ENCODE measurements at places on chromosomes 1 and 21. TPM values are rescaled to one million over a fixed set of nuclear protein-coding genes. Genes with fewer than 3 reads are reported as not detected.

DNA sequence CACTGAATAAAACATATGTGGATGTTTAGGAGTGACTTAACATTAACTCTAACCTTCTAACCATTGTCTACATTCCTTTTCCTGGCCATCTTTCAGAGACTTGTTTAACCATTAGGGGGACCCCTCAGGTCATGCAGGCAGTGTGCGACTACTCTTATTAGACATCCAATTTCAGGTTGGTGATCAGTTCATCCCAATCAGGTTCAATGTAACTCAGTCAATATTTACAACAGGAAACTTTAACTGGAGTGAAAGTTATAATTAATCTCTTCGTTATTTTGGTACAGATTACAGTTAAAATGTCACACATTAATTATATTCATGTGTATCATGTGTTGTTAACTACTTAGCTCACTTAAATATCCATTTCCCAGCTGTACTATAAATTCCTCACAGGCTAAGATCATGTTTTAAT lies 68.8 kb upstream of the RGS1 start:
- no peak for DNase-seq

- DNase-seq = no peak
Observed at GRCh38 chr1:15173863-15174614, 20.5 kb downstream of the TMEM51 start.

- DNase-seq = no peak
Observed at GRCh38 chr1:207221934-207222351, 99.5 kb upstream of the CD55 start.

GRCh38 chr1:26158908-26159742 lies at the start of gene FAM110D:
TSS of gene FAM110D (plus strand) at chr1:26159079. CDS start at chr1:26161292, 2,213 bp downstream.
- DNase-seq = no peak

The KDF1 gene
- 2.5 TPM for total RNA-seq

DNA sequence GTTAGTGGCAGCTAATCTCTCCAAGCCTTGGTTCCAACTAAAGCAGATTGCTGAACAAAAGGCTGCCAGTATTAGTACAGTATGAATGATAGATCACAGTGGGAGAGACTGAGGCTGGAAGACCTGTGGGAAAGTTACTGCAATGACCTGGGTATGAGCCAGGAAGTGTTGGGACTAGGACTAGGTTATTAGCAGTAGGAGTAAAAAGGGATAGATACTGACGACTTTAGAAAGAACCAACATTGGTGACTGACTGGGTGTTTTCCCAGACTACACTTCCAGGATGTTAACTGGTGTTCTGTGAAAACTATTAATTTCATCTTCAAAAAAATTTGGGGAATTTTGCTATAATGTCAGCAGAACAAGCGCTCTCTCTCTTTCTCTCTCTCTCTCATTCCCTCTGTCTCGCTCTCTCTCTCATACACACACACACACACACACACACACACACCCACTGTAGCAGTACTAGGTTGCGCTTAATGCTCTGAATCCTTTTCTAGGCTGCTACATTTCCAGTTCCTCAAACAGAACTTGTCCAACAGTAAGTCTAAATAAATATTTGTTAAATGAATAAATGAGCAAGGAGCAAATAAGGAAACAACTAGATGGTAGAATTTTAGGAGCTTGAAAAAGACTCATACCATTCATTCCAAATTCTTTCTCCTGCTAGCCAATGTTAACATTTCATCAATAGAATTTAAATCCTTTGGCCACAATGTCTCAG lies 47.6 kb upstream of the RGS8 start:
- no peak for DNase-seq

- DNase-seq = no peak
Observed at GRCh38 chr1:230863449-230863848, 4.9 kb downstream of the C1orf198 start.

DNA sequence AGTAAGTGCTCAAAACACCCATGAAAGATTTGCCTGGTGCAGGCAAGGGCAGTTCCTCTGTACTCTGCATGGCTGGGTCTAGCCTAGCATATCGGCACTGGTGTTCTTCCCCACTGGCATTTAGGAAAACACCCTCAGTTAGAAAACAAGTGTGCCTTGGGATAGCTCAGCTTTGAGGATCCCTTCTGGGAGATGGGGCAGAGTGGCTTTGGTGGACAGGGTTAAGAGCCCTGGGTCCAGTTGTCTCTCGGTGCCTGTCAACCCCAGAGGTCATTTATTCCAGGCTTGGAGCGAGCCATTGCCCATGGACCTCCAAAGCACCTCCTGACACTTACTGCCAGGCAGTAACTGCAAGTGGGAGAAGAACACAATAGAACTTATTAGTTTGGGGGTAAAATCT lies 80.8 kb upstream of the DIRAS3 start:
- DNase-seq = no peak

The PADI3 gene
- total RNA-seq = 0.09 TPM

- DNase-seq = no peak
Observed at GRCh38 chr1:50373532-50373931, 49.7 kb downstream of the DMRTA2 start.

DNA sequence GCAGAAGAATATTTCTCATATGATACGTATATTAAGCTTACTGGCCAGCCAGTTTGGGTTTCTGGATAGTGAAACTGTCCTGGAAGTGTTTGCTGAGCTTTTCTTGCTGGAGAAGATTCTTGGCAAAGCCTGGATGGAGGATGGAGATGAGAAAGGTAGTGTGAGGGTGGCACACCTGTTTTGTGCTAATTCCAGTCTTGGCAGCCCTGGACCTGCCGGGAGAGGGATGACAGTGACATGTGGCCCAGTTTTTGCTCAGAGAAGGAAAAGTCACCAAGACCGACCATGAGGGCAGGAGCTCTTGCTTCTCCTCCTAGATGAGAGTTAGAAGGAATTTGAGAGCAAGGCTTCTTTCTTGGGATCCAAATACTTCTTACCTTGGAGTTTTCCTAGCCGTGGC lies 34.1 kb downstream of the DOP1B start:
- no peak for DNase-seq

DNA sequence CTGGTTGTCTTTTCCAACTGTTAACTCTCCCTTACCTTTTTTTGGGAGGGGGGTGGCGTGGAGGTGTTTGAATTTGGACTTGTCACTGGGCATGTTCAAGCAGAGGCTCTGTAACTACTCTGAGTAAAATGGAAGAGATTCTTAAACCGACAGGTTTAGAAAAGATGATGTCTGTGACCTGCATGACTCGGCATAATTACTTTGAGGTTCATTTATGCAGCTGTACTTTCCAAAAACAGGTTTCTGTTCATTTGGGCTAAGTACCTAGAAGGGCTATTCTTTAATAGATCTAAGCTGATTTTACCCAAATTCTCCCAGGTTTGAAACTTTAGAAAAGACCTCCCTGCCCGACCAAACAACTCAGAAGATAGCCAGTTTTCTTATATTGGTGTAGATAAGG lies 80.3 kb downstream of the SLC35A3 start:
- no peak for DNase-seq

GRCh38 chr1:168057921-168058320 lies 78.8 kb downstream of the GPR161 start:
- no peak for DNase-seq
